ENCODE measurements at places on chromosomes 6 and 20. TPM values are rescaled to one million over a fixed set of nuclear protein-coding genes. Genes with fewer than 3 reads are reported as not detected.
A peak's percentile ranks its signal among the peaks of the same experiment; 100 is the strongest.

DNA sequence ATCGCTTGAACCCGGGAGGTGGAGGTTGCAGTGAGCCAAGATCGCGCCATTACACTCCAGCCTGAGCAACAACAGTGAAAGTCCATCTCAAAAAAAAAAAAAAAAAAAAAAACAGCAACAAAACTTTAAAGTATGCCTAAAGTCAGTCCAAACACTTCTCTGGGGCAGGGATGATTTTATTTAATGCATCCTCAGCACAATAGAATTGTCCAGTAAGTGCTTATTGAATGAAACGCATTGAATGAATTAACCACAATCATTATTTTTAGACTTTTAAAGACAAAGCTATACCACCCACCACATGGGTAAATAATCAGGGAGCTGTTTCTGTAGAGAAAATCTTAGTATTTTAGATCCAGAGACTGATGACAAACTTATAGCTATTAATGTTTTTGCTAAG is 16.6 kb upstream of the CTAGE9 start:
- no peak for DNase-seq

GRCh38 chr20:51610761-51611624 is 68.5 kb upstream of the NFATC2 start:
- DNase-seq = no peak

DNA sequence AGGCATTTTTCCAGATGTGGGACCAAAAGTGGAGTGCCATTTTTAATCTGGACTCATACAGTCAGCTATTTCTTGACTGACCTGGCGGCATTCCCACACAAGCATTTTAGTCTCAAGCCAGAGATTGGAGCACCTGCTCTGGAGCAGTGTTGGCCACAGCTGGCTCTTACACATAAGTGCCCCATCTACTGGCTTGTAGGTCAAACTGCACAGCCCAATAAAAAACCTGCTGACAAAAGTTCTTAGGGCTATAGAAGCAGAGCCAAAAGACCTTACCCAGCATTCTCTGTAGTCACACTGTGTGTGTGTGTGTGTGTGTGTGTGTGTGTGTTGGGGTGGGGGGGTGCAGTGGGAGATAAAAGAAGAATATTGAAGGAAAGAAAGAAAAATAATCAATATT is 38.6 kb upstream of the SENP6 start:
- DNase-seq = no peak

DNA sequence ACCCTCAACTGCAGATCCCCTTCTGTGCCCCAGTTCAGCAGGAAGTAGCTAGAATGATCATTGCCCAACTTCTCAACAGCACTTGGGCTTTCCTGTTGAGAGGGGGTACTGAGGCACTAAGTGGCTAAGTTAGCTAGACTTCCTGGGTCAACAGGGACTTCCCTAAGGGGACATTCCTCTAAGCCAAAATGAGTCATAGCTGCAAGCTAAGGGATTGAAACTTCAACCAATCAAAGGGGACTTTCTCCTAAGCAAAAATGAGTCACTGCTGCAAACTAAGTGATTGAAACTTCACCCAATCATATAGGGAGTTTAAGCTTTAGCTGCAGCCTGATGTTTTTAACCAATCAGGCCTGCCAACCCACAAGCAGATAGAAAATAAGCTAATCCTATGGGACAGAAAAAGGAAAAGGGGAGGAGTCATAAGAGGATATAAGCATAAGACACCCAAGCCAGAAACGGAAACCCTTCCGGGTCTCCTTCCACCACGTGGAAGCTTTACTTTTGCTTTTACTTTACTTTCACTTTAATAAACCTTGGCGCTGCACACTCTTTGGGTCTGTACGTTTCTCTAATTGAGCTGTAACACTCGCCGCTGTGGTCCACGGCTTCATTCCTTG is 659.0 kb upstream of the HS3ST5 start:
- peak; percentile 4 for DNase-seq

DNA sequence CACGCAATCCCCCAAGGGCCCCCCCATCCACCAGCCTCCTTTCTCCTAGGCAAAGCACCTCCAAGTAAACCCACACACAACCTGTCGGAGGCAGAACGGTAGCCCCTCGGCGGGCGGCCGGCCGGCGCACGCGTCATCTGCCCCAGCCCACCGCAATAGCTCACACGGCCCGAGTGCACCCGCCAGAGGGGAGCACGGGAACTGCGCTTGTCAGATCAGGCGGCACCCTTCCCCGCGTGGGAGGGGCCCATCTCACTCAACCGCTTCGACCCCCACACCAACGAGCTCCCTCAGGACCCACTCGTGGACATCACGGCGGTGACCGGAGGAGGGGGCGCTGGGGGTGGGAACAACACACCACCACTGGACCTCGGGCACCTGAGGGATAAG is 767.9 kb upstream of the DEFB115 start:
- DNase-seq = no peak

DNA sequence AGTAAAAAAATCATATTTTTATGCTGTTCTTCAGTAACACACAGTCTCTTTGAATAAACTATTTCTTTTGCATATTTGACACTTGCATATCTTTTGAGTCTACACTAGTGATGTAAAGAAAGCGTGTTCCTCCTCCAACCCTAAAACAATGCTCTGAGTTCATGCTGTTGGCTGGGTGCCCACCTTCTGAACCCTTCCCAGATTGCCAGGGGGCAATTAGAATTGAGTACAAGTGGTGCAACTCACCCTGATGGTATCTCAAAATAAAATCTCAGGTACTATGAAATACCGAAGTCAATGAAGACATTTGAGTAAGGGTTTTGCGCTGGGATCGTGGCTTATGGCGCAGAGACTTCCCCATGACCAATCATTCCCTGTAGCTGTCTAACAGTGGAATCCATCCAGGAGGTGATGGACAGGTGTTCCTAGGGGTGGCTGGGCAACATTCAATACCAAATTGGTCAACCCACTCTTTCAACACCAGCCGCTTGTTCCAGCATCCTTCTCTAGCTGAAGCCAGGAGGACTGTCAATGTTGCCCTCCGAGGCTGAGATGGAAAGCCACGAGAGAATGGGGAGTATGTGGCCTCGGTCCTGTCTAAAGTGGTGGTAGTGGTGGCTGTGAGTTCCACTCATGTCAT is 94.4 kb upstream of the ZNFX1 start:
- DNase-seq = no peak

- no peak for DNase-seq
Observed at GRCh38 chr20:38430679-38431325, 4.3 kb downstream of the SNHG17 start.

DNA sequence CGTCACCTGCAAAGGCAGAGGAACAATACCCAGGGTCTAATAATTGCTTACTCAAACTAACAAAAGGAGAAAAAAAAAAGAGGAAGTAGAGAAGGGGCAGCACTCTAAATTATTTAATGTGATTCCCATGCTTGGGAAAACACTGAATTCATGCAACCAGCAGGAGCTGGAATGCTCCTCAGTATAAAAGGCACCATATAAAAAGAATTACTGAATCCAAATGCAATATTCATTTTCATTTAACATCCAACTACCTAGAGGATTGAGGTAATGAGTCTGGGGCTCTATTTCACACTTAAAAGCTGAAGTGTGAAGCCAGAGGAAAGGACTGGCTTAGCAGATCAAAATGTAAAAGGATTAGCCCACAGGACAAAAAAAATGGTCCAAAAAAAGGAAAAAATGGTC is 8.7 kb downstream of the B4GALT5 start:
- DNase-seq = no peak

DNA sequence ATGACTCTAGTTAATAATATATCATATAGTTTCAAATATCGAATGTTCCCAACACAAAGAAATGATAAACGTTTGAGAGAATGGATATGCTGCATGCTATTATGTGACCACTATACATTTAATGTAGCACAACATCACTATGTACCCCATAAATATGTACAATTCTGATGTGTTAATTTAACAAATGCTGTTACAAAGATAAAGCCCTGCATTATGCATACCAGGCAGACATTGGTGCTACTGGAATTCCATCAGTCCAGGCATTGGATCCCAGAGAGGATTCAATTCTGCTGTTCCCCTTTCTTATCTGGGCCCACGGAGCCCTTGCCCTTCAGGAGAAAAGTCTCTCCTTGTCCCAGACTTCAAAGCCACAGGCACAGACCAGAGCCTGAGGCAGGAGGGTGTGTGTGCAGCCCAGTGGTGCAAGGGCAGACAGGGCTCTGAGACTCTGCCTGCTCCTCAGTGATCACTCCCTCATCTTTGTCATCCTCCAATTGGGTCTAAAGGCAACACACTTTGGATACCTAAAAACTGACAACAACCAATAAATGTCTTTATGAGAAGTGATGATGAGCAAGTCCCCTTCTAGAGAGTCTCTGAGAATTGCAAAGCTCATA is 45.2 kb downstream of the PSMG4 start:
- DNase-seq = no peak

GRCh38 chr6:3230256-3230882 is 2.9 kb upstream of the TUBB2B start:
- no peak for DNase-seq

- peak; percentile 19 for DNase-seq
Observed at GRCh38 chr6:10837622-10837994, 731 bp downstream of the MAK start.

Gene KIF25
- not detected for total RNA-seq

Gene RAB32
- total RNA-seq = 0.44 TPM

Gene HDGFL1
- total RNA-seq = not detected

Gene RAD21L1
- not detected for total RNA-seq

Gene DUSP15
- not detected for total RNA-seq

Gene BNIP5
- total RNA-seq = not detected

Gene APOBEC2
- total RNA-seq = not detected

Gene LYRM2
- total RNA-seq = 16.3 TPM

Gene THEMIS
- 25.0 TPM for total RNA-seq

Gene ROMO1
- 35.8 TPM for total RNA-seq

Gene FAM209B
- total RNA-seq = 3.9 TPM

Gene PLA2G7
- total RNA-seq = not detected

Gene MOG
- not detected for total RNA-seq

Gene ABT1
- total RNA-seq = 40.4 TPM

Gene SLC17A3
- 0.30 TPM for total RNA-seq

Gene HLA-F
- 560 TPM for total RNA-seq

Gene LY6G6D
- total RNA-seq = not detected

Gene MLIP
- not detected for total RNA-seq
